ENCODE measurements at places on chromosomes 16 and 17.

DNA sequence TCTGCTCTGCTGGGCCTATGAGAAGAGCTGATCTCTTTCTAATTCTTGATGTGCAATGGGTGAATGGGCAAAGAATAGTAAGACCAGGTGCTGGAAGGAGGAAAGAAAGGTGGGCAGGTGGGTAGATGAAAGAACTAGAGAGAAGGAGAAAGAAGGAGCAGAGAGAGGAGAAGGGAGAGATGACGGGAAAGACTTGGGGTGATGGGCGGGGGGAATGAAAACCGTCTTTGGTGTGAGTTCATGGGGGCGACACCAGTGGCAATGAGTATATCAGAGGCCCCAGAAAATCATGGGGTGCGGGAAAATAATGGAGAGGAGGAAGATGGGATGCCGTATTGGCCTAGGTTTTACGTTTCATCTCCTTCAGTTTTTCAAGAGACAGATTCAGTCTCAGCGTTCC is 128.8 kb upstream of the PLCG2 start:
- no peak for DNase-seq

- no peak for DNase-seq
Observed at GRCh38 chr17:61251939-61252865, 147.4 kb upstream of the TBX2 start.

DNA sequence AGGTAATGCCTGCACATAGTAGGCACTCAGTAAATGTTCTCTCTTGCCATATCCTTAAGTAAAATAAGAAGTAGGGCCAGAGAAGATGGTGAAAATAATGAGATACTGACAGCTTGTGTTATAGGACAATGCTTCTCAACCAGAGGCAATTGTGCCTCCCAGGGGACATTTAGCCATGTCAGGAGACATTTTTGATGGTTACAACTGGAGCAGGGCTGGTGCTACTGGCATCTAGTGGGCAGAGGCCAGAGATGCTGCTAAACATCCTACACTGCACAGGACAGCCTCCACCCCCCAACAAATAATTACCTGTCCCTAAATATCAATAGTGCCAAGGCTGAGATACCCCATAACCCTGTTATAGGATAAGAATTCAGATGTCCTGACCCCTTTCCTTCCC is 1.7 kb downstream of the RAD51D start:
- no peak for DNase-seq

DNA sequence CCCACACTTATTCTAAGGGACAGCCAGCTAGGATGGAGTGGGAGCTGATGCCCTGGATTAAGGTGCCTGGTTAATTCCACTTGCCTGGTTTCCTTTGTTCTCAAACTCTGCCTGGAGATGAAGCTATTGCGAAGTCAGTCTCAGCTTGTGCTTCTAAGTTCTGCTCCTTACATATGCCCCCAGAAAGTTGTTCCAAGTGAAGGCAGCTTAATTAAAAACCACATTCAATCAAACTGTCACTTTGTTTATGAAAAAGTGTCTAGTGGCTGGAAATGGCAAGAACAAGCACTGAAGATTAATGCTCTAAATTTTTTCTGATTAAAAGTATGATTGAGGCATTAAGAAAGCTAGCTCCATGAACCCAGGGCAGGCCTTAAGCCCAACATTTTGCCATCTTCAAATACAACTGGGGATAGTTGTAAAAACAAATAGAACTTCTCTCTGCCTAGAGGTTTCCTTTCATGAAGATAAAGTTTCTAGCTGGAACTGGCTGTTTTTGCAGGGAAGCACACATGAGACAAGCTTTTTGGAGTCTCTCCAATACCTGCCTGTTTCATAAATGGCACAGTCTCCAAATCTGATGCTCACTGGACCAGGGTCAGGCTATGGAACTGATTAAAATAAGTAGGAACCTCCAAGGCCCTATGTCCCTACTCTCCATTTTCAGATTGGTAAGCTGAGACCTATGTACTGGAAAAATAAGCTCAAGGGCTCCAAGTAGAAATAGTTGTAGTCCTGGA is 100.9 kb downstream of the GRIN2A start:
- no peak for DNase-seq

GRCh38 chr17:69809331-69809730 is 265.7 kb upstream of the KCNJ16 start:
- DNase-seq = no peak

DNA sequence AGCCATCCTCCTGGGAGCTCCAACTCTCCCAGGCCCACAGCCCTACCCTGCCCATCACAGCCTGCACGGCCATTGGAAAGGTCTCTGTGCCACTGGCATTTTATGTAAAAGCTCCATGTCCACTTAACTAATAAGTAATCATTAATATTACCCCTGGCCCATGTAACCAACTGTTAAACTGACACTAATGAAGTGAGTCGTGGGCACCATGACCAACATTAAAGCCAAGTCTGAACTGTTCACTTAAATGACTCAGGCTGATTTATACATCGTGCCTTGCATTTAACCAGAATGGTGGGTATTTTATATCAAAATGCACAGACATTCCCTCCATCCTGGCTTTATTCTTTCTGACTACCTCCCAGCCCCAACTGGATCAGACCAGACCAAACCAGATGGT is 229.3 kb downstream of the SOX9 start:
- no peak for DNase-seq

GRCh38 chr16:84228256-84228838 is 11.5 kb downstream of the KCNG4 start:
- DNase-seq = no peak

- no peak for DNase-seq
Observed at GRCh38 chr16:81632392-81633146, 146.5 kb upstream of the PLCG2 start.

Measured in iPS DF 6.9 (cell line).